ENCODE measurements at places on chromosomes 16 and 17.
A peak's percentile ranks its signal among the peaks of the same experiment; 100 is the strongest.

DNA sequence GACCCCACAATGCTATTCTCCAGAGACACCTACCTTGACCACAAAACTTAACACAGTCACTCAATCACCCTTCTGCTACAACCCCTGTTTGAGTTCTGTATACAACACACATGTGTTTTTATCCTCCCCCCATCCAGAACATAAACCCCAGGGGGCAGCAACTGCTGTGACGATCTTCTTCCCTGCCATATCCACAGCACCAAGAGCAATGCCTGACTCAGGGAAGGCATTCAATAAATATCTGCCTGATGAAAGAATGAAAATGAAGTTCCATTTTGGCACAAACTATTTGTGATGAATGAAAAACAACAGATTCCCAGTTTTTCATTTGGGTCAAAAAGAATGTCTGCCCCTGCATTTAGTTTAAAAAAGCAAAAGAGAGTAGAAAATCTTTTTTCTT lies 27.0 kb downstream of the ASIC2 start:
- DNase-seq, result no peak

- no peak for DNase-seq
Observed at GRCh38 chr17:48483471-48484131, 47.2 kb downstream of the HOXB1 start.

- no peak for DNase-seq
Observed at GRCh38 chr17:44258811-44259351, 9.1 kb downstream of the SLC4A1 start.

DNA sequence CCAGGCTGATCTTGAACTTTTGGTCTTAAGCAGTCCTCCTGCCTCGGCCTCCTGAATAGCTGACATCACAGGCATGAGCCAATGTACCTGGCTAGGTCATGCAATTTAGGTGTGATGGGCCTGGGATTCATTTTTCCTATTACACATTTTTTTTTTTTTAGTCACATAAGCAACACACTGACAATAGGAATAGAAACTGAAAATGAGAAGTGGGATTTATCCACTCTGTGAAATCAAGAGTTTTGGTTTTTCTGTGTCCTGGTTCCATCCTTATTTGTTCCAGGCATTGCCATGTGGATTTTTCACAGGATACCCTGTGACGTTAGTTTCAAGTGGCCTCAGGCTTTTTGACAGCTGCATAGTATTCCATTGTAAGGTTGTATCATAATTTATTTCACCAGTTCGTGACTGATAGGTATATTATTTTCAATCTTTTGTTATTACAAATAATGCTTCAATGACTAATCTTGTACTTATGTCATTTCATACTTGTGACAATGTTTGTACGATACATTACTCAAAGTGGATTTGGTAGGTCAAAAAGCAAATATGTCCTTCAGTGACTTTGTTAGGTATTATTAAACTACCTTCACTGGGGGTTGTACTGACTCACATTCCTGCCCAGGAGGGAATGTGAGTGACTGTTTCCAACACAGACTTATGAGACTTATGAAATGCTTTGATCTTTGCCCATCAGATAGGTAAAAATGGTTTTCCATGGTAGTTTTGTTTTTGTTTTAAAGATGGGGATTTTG lies 10.6 kb downstream of the ADCY7 start:
- no peak for DNase-seq

DNA sequence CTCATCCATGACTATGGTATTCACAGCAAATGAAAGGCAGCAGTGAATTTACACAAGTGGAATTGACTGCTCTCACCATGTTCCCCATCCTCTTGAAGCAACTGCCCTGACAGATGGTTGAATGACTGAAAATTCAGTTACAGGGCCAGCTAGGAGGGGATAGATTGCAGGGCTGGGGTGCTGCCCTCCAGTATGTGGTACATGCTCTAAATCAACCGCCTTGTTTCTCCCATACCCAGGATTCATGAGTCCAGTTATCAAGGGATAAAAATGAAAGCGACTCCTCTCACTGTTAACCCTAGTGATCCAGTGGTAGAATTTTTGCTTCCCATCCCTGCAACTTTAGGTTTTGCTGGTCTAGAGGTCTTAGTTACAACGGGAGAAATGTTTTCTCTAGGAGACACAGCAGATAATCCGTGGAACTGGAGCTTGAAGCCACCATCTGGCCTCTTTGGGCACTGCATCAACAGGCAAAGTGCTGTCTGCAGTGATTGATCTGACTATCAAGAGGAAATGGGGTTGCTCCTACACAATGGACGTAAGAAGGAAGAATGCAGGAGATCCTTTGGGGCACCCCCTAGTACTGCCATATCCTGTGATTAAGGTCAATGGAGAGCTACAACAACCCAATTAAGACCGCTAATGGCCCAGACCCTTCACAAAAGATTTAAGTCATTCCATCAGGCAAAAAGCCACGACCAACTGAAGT lies 32.0 kb downstream of the SCPEP1 start:
- peak; percentile 65 for DNase-seq

DNA sequence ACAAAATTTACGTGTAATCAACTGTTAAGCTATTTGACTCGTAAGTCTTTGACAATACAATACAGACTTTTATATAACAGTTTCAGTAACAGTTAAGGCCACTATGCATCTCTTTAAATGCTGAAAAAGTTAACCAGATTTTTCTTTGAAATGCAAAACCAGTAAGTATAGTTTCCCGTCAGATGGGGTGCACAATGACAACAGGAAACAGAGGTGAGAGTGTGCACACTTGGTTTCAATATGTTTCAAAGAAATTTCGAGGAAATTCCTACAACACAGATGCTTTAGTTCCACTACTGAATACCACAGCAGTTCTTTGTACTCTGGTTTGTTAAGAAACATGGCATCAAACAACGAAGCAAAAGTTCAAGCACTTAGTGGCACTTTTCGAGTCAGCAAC lies 48.4 kb downstream of the RNF157 start:
- no peak for DNase-seq
